Nephron progenitor cell (in vitro differentiated cells): ENCODE measurements at places on chromosomes 11 and 22.

- DNase-seq: no peak
These were observed 1013.2 kb downstream of the TBC1D22A start for GRCh38 chr22:47775686-47776085.

- no peak for DNase-seq
These were observed 80.1 kb upstream of the CARD18 start for GRCh38 chr11:105219670-105220069.

- no peak for DNase-seq
These were observed 10.7 kb downstream of the MAML2 start for GRCh38 chr11:96332126-96332771.

DNA sequence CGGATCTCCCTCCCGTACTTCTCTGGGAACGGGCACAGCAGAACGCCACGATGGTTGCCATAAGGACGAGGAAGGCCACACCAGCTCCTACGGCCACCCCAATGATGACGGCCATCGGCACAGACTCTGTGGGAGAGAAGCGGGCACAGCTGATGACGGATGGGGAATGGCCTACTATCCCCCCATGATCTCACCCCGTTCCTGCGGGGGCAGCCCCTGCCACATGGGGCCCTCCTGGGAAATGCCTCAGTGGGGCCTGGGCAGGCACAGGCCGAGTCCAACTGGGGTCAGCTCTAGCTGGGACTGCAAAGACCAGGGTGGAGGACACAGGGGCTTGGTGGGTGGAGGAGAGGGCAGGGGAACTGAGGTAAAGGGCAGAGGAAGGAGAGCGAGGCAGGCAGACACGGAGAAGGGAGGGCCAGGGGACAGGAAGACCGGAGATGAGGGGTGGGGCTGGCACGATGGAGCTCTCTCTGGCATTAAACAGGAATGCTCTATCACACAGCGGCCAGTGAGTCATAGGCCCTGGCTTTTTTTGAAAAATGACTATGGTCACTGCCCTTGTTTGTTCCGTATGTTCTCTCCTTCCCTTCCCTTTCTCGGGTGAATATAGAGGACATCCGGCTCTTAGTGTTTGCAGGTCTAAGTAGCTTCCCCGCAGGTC, 76.0 kb downstream of the ST3GAL4 start:
- no peak for DNase-seq

DNA sequence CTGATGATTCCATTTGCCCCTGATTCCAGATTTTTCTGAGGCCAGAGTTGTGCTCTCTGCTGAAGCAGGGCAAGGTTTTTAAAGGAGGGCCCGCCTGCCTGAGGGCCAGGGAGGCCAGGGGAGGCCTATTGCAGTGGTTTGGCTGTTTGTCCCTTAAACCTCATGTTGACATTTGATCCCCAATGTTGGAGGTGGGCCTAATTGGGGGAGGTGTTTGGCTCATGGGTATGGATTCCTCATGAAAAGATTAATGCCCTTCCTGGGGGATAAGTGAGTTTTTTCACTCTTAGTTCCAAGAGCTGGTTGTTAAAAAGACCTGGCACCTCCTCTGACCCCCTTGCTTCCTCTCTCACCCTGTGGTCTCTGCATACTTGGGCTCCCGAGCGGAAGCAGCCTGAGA, 9.2 kb downstream of the GAL3ST3 start:
- DNase-seq: no peak
